HS-5 (cell line): ENCODE measurements at places on chromosomes 1 and 21.

DNA sequence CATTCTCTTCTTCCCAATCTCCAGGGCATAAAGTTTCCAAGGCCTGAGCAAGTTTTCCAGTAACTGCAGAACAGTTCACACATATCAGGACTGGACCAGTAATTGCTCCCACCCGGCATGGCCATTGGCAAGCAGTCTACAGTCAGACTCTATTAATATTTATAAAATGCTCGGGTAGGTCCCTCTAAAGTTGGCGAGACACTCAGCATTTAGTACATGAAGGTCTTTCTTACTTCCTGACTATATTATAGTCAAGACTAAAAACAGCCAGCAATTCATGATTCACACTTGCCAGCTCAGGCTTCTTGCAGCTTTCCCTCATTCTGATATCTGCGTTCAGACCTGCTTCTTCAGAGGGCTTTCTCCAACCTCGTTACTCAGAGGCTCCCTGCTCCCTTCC, 25.4 kb downstream of the GADD45A start:
- no peak for DNase-seq

DNA sequence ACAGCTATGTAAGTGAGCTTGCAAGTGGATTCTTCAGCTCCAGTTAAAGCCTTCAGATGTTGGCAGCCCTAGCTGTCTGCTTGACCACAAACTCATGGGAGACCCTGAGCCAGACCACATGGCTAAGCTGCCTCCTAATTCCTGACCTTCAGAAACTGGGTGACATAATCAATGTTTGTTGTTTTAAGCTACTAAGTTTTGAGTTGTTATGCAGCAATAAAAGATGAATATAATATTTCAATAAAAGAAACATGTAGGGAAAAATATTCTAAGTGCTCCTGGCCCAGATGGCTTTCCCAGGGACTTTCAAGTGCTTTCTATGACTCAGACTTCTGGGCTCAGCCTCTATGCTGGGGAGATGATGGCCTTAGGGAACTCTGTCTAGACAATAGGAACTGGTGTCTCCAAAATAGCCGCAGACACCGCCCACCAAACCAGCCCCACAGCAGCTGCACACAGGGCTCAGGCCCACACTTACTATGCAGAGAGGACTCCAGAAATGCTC, 20.3 kb upstream of the AZIN2 start:
- no peak for DNase-seq

DNA sequence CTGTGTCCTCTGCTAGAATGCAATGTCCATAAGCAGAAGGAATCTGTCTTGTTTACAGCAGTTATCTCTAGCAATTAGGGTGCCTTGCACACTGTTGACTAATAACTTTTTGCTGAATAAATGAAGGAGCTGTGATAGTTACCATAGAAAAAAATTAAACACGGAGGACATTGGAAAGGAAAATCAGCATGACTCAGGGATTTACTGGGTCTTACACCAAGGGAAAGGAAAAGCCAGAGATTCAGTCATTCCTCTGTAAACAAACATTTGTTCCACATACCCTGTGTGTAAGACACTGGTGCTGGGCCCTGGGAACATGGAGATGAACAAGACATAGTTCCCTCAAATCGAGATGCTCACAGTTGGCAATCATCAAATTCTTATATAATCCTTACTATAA, 183.3 kb downstream of the PTGER3 start:
- DNase-seq, result no peak

DNA sequence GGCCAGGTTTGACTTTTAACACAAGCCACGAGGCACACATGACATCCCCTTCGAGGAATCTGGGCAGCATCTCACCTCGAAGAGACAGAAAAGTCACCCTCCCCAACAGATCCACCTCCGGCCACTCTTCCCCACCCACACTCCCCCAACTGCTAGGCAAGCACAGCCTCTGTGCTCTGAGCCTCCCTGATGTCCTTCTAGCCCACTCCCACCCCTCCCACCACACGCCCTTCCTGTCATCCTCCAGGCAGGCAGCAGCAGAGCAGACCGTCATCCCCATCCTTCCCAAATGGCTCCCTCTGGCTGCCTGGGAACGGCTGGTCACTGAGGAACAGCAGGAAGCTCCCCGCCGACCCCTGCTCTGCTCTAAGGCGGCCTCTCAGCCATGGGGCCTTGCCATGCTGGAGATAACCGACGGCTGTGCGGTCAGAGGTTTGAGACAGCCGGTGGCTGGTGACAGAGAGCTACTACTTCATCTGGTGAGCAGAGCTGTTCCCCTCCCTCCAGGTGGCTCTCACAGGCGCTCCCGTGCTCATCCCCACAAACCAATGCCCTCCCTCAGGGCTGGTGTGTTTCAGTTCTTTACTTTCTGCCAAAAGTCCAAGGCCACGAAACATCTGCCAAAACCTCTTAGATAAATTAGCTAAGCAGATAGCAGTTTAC, 25.6 kb downstream of the NPHP4 start:
- DNase-seq, result no peak

DNA sequence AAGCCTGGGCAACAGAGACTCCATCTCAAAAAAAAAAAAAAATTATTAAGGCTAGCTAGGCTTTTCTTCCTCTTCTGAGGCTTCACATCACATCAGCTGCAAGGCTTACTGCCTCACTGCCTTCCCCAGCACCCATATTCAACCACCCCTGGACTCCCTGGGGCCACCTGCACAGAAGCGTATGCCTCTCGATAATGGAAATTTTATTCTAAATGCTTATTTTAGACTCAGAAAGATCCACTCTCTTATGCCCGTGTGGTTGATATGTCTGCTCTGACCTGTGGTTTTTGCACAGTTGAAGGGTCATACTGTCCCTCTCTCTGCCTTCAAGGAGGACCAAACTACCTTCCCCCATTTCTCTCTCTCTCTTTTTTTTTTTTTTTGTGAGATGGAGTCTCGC, 1.5 kb upstream of the FCRLA start:
- DNase-seq, result no peak

- no peak for DNase-seq
These were observed 16.8 kb downstream of the IFFO2 start for GRCh38 chr1:18939398-18940302.

- DNase-seq, result no peak
These were observed 11.8 kb downstream of the IER5 start for GRCh38 chr1:181100015-181100905.

- no peak for DNase-seq
These were observed 687.2 kb downstream of the MATN1 start for GRCh38 chr1:30036229-30036547.

DNA sequence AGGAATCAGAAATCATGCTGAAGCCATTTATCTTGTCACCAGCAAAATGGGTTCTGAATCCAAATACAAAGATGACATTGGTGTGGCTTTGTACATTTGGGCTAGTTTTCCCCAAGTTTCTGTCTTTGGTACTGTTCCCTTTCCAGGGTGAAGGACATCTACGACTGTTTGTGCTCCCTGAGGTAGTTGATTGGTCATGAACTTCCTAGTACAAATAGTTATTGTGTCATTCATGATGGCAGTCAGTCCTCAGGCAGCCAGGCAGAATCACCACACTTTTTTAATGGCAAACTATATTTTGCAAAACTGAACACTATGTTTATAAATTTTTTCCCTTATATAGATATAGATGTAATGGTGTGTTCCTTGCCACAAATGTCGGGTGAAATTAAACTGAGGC, 46.0 kb downstream of the CEP350 start:
- no peak for DNase-seq

GRCh38 chr1:209697126-209697525, 7.5 kb upstream of the HSD11B1 start:
- DNase-seq, result no peak

- no peak for DNase-seq
These were observed 146.4 kb downstream of the CDC7 start for GRCh38 chr1:91647061-91647460.

GRCh38 chr1:64228167-64228957, 24.9 kb downstream of the UBE2U start:
- DNase-seq, result peak; percentile 49

DNA sequence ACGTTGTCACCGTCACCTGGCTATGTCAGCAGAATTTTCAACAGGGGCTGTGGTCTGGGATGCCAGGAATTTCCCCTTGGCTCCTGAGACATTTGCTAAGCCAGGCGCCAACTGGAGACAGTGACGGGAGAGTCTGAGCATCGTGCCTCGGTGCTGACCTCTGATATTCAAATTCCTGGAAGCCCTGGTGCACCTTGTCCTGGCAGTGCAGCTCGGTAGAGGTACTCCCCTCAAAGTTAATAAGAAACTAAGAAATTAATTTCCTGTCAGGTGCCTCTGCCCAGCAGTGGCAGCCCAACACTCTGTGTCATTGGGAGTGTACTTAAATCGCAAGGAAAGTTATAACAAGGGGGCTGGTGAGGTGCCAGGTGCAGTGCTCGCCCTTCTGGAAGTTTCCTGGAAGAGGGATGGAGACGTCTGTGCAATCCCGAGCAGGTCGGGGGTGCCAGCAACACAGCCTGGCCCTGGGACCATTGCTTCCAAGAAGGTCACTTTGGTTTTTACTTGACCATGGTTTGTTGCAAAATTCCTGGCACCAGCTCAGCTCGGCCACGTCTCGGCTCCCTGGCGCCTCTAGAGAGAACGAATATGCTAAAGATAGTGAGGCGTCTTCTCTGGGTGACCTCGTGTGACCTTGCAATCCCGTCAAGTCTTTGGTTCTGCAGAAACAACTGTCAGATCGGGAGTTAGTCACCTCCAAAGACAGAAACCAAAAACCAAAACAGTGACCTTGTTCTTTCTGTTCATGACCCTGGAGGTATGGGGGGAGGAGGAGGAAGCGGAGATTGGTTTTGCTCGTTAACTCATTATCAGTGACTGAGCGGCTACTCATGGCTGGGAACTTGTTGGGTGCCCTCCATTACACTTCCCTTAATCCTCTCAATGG, 149.5 kb upstream of the VAMP3 start:
- no peak for DNase-seq

DNA sequence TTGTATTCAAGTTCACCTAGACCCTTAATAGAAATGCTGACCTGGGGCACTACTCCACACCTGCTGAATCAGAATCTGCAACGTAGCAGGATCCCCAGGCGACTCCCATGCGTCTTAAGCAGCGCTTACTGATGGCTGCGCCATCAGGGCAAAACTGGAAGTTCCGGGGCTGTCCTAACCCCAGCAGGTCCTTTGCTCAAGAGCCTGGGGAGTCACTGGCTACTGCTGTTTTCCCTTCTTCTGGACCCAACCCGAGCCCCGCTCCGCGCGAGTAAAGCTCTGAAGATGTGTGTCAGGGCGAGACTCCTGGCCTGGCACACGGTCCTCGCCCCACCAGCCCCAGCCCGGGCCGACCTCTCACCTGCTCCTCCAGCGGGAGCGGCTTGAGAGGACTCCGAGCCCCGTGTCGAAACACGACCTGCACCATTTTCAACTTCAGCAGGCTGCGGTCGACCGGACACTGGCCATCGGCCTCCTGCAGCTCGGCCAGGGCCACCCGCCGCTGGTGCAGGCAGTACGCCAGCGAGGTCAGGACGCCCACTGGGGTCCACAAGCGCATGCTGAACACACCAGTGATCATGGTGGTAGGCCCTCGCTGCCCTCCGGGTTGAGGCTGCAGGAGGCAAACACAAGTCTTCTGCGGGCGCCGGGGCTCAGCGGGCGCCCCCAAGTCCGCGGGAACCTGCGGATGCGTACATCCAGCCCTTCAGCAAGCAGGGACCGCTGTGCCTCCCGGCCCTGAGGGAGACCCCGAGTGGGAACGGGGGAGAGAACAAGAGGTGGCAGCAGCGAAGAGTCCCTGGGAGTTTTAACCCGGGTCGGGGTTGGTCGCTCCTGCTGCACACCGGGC, 630 bp downstream of the ACP6 start:
- DNase-seq, result no peak

GRCh38 chr1:185693654-185694053, 40.5 kb upstream of the HMCN1 start:
- no peak for DNase-seq

DNA sequence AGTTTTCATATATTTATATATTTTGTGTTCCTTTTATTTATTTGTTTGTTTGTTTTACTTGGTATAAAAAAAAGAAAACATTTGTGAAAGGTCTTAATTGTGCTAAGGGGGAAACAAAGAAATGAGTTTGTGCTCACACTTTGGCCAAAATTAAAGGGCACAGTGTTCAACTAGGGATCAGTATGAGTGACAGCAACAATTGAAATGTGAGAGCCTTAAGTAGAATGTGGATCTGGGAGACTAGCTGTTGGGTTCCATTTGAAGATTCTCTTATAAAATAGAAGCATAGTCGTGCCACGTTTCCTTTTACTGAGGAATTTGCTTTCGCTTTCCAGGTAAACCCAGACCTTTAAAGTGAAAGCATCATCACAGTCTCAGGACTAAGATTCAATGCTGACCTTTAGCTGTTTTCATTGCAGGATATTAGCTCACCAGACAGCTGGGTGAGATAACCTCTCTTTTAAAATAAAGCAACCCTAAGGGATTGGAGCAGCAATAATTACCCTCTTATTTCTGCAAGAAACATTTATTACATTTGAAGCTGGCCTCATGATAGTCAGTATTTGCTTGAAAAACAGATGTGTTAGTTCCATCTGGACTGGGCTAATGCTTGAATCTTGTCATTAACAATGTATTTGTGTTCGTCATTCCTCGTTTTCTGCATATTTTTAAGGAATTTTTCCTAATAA, 37.1 kb upstream of the CD55 start:
- DNase-seq, result no peak

DNA sequence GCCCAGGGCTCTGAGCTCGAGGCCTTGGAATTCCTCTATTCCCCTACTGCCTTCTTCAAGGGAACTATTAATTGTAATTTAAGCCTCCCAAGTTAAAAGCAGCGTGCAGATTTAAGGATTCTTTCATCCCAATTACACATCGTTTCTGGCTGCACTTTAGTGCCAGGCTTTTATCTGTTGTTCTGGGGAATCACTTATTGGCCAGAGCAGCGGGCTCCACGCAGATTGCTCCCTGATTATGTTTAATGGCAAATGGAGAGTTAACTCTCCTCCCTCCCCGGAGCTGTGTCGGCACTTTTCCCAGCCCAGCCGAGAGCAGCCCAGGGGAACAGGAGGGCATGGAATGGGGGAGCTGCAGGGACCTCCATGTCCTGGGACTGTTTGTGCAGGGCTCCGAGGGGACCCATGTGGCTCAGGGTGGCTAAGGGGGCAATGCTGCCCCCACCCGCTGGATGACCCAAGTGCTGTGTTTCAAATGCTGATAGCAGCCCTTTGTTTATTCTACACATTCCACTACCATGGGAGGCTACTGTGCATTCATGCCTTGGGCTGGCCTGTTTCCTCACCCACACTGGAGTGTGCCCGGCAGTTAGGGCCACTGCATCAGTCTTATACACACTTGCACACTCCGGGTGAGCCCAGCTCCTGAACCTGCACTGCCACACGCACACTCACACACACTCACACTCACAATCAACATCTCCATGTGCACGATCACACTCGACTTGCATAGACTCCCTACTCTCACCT, 93.3 kb upstream of the POU3F1 start:
- no peak for DNase-seq
